ENCODE measurements at places on chromosomes 1 and 21.
A peak's percentile ranks its signal among the peaks of the same experiment; 100 is the strongest.

GRCh38 chr1:154478639-154479038, 23.4 kb upstream of the TDRD10 start:
- DNase-seq = no peak

GRCh38 chr1:94713472-94714141, 106.5 kb upstream of the SLC44A3 start:
- DNase-seq = no peak

DNA sequence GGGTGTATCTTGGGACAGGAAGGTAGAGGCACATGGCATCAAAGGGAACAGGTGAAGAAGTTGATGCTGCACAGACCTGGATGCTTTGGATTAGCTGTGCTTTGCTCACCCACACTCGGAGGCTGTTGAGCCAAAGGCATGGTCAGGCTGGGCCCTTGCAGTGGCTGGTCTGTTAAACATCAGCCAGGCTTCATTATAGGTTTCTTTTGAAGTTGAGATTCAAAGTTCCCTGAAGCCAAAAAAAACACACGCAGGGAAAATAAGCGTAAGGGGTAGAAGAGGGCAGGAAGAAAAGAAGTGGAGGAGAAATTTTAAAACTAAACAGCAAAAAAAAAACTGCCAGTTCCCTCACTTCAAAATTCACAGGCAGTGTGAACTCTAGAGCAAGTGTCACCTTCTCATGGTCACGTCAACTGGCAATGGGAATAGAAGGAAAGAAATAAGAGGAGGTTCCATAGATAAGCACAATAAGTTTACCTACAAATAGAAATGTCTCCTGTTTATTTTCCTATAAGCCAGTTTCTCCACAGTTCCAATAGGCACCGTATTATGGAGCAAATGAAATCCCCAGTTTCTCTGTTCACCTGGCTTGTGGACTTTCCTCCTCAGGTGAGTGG, 139.5 kb downstream of the PAPPA2 start:
- DNase-seq = no peak

- no peak for DNase-seq
These were observed 126.8 kb downstream of the RGS21 start for GRCh38 chr1:192443616-192444015.

DNA sequence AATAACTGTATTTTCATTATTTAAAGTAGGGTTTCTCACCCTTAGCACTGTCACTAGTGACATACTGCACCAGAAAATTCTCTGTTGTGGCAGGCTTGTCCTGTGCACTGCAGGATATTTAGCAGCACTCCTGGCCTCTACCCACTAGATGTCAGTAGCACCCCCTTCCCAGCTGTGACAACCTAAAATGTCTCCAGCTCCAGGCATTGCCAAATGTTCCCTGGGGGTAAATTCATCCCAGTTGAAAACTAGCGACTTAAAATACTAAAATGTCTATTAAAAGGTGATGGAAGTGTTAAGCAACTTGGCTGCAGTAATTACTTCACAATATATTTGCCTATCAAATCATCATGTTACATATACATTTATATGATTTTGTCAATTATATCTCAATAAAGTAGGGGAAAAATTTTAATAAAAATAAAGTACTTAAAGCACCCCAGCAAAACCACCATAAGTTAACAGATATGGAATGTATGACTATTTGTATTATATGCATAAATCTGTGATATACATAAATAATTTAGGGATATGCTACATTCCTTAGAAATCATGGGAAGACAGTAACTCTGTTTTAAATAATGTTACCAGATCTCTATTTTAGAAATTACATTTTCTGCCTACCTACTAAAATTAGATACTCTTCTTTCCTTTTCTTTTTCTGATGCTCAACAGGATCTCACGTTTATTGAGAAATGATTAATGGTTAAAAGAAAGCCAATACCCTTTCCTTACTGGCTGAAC, 74.6 kb downstream of the ARID4B start:
- DNase-seq = peak; percentile 64

DNA sequence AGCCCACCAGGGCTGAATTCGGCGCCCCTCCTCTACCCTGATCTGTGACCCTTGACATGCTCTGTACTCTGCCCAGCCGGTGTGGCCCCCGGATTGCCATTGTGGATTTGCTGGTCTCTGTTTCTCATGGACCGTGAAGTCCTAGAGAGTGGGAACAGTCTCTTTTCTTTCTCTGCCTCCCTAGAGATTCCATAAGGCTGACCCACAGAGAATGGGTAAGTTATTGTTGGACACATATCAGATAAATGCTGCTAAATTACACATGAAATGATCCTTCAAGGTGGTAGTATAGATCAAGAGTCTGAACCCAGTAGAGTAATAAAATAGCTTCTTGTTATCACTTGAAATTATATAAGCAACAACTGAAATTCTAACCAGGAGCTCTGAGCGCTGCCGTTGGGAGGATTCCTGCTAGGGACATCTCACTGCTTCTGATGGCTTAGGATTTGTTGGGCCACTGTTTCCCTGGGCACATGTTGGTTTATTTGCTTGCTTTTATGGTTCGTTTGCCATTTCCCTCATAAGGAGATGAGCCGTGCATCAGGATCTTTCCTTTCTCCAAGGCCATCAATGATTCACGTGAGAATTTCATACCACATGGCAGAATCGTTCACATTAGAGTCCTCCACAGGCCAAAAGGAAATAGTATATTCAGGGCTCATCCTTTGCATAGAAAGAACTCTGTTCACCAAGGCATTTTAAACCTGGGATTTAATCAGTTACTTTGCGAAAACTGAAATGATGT, 111.9 kb downstream of the ZBTB18 start:
- no peak for DNase-seq

Measured in midbrain (tissue), 1 donor.